Left ventricle myocardium inferior (tissue), 1 donor: ENCODE measurements at places on chromosomes 6 and 20.

DNA sequence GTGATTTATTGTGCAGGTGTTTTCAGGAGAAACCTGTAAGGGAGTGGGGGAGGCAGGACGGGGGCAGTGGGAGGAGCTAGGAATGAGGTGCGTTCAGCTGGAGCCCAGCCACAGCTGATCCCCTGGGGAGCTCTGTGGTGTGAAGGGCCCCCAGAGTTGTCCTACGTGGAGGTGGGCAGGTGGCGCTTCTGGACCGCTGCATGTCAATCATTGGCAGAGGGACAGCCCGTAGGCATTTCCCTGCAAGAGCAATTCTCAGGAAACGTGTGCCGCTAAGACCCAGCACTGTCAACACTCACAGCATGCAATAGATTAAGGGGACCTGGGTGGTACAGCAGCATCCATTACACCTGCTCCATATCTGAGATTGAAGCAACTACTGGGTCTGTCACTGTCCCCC lies 88.0 kb downstream of the PRND start:
- no peak for DNase-seq

DNA sequence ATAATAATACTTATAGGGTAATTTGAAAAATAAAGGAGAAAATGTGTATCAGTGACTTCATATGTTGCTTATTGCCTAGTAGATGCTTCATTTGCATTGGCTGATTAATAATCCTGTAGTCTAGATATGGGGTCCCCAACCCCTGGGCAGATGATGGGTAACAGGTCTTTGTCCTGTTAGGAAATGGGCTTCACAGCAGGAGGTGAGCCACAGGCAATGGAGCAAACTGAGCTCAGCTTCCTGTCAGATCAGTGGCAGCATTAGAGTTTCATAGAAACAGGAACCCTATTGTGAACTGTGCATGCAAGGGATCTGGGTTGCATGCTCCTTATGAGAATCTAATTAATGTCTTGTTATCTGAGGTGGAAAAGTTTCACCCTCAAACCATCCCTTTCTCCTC lies 1049.5 kb upstream of the EPHA7 start:
- no peak for DNase-seq

GRCh38 chr20:47648943-47649342 lies 136.3 kb downstream of the SULF2 start:
- DNase-seq, result no peak

DNA sequence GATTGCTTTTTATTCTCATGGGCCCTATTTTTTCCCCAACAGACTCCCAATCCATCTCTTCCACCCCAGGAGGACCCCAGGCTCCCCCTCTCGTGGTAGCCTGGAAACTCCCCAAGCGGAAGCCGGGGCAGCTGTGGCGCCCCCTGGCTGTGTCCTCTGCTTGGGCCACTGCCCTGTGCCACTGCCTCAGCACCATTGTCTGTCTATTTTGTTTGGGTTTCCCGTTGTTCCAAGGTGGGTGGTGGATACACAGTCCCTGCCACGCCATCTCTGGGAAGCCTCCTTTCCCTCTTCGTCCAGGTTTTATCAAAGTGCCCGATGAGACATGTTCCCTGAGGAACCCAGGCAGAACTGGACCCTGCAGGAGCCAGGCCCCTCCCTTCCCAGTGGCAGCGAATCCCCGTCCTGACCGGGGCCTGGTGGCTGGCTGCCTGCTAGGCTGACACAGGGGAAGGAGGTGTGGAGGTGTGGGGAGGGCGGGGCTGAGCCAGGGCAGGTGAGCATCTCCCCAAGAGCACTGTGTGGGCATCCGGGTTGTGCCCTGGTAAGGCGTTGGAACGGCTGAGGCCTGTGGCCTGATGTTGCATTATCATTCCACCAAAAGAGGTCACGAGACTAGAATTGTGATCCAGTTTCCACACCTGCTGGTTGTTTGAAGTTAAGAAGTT lies 228.2 kb downstream of the CDH4 start:
- no peak for DNase-seq

- DNase-seq, result no peak
These were observed 2.3 kb downstream of the POFUT1 start for GRCh38 chr20:32209850-32210605.

DNA sequence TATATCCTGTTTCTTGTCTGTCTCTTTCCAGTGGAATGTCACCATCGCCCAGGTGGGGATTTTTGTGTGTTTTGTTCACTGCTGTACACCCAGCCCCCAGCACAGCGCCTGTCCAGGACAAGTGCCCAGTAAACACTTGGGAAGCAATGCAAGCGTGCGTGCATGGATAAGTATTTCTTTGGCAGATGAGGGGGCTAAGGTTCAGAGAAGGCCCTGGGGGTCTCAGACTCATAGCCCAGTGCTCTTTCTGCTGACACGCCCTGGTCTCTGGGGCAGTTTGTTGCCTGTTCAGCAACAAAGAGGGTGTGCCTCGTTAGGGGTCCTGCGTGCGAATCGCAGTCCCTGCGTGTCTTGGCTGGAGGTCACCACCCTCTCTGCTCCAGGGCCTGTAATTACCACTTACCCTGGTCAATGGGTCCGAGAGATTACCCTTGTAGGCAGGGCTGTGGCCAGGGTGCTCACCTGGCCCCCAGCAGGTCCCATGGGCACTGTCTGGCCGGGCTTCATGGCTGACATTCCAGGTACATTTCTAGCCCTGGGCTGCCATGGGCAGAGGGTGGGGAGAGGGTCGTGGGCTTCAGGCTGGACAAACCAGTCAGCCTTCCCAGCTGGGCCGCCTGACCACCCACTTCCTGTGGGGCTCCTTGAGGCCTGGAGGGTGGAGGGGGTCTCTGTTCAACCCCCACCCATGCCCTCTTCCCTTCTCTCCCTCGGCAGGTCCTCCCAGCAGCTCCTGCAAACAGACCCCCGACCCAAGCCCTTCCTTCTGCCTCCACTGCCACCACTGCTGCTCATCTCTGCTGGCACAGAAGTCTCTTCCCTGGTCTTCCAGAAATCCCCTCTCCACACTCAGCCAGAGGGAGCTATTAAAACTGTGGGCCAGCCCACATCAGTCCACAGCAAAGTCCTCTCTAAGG lies 87.1 kb downstream of the CEBPB start:
- no peak for DNase-seq

GRCh38 chr6:89413006-89413400 lies 930 bp upstream of the RRAGD start:
- no peak for DNase-seq

DNA sequence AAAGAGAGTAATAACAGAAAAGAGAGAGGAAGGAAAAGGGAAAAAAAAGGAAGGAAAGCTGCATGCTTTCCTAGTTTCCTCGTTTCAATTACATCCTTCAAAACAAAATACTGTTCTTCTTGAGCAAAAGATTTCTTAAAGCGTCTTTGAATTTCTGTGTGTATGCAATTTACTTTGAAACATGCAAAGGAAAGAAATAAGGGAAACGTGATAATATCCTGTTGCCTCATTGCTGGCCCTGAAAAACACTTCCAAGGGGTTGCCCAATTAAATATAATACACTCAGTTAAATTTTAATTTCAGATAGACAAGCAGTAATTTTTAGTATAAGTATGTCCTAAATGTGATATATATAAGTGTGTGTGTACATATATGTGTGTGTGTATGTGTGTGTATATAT lies 51.2 kb upstream of the TPD52L1 start:
- no peak for DNase-seq

DNA sequence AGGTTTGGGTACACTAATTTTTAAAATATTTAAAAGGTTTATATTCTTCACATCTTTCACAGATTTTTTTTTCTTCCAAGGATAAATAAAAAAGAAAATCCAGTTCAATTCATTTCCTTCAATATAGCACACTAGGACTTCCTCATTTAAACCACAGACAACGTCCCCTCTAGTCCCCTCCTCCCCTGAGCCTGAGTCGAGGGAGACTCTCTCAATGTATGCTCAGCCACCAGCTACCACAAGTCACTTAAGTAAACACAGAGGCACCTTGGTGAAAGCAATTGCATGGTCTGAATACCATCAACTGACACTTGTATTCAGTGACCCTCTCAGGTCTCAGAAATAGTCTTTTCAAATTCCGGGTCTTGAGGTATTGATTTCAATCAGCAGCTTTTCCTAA lies 88.6 kb downstream of the SIM1 start:
- DNase-seq, result no peak

DNA sequence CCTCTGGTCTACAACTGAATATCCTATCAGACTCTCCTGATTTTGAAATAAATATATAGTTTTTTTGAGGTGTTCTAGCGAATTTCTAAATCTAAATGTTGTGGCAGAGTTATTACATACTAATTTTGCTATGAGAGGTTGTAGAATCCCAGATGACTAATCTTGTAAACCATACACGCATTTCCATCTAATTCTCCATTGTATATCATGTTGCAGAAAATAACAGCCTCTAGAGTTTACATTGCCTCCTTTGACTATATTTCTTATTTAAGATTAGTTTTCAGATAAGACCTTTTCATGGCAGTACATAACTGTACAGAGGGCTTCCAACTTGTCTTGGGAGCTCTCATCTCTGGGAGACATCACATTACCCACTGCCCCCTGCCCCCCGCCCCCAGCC lies 22.9 kb downstream of the PTPN1 start:
- DNase-seq, result no peak

- no peak for DNase-seq
These were observed 48.9 kb upstream of the OGFRL1 start for GRCh38 chr6:71239694-71240093.

- DNase-seq, result no peak
These were observed 37.3 kb upstream of the UST start for GRCh38 chr6:148709577-148709976.

GRCh38 chr6:14452567-14453527 lies 335.3 kb downstream of the CD83 start:
- no peak for DNase-seq

DNA sequence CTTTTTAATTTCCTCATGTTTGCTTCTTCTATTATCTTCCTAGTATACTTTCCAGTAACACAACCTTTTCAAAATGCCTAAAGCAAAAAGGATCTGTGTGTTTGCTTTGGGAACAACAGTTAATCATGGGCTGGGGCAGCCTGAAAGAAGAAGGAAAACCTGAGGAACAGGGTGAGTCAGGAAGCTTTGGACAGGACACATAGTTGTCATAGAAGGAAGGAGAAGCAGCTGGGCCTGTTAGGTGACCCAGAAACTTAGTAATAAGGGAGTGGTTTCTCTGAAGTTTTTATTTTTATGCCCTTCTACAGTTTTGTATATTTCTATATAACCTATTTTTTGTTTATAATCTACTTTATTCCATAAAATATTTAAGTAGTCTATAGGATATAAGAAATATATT lies 61.4 kb downstream of the CD24 start:
- no peak for DNase-seq

DNA sequence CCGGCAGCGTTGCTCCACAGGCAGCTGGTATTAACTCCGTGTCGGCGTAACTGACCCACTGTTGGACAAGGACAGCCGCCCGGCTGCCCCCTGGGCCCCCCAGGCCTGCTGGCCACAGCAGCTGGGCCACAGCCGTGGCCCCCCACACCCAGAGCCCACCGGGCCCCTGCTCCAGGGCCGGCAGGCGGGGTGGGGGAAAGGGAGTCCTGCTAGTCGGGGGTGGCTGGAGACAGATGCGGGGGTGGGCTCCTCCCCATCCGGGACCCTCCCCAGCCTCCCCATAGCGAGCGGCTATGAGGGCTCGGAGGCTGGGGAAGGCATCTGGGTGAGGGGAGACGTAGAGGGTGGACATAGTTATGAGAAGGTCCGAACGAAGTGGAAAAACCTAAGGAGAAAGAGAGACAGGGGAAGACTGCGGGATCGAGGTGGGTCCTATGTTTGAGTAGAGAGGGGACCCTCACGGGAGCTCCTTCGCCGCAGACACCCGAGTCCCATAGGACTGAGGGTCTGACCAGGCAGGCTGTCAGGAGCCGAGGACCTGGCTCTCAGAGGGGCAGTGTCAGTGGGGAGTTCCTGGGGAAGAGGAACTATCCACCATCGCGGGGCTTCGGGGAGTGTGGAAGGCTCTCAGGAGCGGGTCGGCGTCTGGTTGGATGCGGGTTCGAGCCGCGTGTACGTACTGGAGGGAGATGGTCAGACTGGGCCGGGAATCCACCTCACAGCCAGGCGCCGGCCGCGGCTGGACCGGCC lies 511 bp downstream of the VARS1 start:
- no peak for DNase-seq

DNA sequence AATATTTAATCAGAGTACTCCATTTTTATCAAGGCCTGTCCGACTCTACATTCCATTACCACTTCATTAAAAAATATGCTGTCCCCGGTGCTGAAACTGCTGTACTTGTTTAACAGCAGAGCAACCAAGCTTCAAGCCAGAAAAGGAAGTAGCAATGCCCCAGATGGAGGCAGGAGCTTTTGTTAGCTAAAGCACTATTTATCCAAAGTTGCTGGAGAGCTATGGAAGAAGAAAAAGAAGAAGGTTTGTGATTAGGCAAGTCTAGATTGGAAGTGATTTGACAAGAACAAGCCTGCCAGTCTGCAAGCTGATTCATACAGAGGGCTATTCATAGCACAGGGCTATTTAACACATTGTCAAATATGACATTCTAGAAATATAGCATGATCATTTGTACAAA lies 160.9 kb upstream of the SPTLC3 start:
- DNase-seq, result no peak

GRCh38 chr20:46512943-46513844 lies at the start of gene ZNF334:
ZNF334 (minus strand) TSS chr20:46513559; CDS start chr20:46512102, 1,457 bp downstream.
- peak; percentile 66 for DNase-seq

DNA sequence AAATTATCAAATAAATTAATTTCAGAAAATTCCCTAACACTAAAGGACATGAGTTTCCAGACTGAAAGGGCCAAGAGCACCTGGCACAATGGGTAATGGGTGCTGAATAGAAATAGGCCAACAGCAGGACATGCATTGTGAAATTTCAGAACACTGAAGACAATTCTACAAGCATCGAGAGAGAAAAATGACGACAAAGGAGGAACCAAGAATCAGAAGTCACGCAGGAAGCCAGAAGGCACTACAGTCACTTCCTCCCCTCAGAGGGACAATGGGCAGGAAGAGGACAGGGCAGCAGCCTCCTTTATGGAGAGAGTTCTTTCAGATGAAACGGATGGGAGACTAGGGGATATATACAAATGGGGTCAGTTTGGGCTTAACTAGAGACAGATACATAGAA lies 29.6 kb downstream of the PCNA start:
- DNase-seq, result no peak

DNA sequence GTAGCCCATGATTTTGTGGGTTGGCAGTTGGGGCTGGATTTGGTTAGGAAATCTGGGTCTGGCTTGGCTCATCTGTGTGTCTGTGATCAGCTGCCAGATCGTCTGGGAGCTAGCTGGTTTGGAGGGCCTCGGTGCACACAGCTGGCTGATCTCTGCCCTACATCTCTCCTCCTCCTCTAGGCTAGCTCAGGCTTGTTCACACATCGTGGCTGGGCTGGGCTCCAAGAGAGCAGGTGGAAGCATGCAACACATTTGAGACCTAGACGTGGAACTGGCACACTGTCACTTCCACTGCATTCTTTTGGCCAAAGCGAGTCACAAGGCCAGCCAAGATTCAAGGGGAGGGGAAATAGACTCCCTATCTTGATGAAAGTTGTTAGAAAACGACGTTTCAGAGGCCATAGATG lies 15.9 kb downstream of the NDUFAF5 start:
- peak; percentile 94 for DNase-seq

GRCh38 chr20:20711413-20711812 lies 1.0 kb downstream of the RALGAPA2 start:
- DNase-seq, result no peak
